Fibroblast of lung (primary cell): ENCODE measurements at places on chromosomes 12 and 14. TPM values are rescaled to one million over a fixed set of nuclear protein-coding genes. Genes with fewer than 3 reads are reported as not detected.

GRCh38 chr12:105487963-105488362 lies 157.5 kb downstream of the C12orf75 start:
- DNase-seq, result peak; percentile 82

Gene RNFT2
- 2.3 and 3.1 TPM in 2 replicates for total RNA-seq

Gene CRACR2A
- total RNA-seq, result 3.3 and 5.8 TPM in 2 replicates

Gene TRPV4
- 0.51 and 0.66 TPM in 2 replicates for total RNA-seq

DNA sequence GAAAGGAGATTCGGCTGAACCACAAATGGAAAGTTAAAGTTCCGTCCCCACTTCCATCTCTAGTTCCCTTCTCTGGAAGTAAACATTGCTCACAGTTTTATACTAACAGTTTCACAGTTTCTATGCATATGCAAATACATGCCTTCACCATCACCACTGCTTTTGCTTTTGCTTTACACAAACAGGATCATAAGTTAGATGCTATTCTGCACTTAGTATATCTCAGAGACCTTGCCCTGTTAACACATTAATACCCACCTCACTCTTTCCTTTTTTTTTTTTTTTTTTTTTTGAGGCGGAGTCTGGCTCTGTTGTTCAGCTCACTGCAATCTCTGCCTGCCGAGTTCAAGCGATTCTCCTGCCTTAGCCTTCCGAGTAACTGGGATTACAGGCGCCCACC lies 890 bp downstream of the TEP1 start:
- peak; percentile 14 for DNase-seq

GRCh38 chr14:31127690-31128089 lies 79.9 kb downstream of the HECTD1 start:
- no peak for DNase-seq

- no peak for DNase-seq
These were observed 25.9 kb downstream of the DYRK2 start for GRCh38 chr12:67674417-67674816.

Gene PHLDA1
- 127 and 252 TPM in 2 replicates for total RNA-seq

Gene KCNC2
- not detected in 2 replicates for total RNA-seq

GRCh38 chr14:22509751-22510300 lies 79.2 kb downstream of the DAD1 start:
- DNase-seq, result no peak

DNA sequence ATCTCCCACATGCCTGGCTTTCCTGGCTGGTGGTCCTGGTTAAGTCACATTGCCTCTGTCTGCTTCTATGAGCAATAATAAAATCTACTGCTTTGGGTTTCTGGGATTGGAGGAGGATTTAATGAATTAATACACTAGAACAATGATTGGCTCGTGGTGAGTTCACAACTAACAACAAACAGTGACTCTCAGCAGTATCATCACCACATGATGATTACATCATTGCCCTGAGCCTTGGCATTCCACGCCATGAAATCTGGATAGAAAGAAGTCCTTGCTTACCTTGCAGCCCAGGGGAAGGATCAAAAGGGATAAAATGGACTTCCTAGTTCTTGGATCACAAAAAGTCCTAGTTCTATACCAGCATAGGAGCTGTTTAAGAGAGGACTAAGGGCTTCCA lies 1069.0 kb downstream of the VRK1 start:
- no peak for DNase-seq

Gene ITGB7
- total RNA-seq, result 0.26 and 0.50 TPM in 2 replicates

GRCh38 chr14:96461950-96462798 lies 40.0 kb upstream of the PAPOLA start:
- DNase-seq, result no peak

Gene GLIPR1L1
- under 0.01 TPM in 1 of 2 replicates, not detected in the other for total RNA-seq

Gene NAA25
- total RNA-seq, result 16.9 and 18.8 TPM in 2 replicates

Gene HOXC5
- total RNA-seq, result under 0.01 TPM in 1 of 2 replicates, not detected in the other

DNA sequence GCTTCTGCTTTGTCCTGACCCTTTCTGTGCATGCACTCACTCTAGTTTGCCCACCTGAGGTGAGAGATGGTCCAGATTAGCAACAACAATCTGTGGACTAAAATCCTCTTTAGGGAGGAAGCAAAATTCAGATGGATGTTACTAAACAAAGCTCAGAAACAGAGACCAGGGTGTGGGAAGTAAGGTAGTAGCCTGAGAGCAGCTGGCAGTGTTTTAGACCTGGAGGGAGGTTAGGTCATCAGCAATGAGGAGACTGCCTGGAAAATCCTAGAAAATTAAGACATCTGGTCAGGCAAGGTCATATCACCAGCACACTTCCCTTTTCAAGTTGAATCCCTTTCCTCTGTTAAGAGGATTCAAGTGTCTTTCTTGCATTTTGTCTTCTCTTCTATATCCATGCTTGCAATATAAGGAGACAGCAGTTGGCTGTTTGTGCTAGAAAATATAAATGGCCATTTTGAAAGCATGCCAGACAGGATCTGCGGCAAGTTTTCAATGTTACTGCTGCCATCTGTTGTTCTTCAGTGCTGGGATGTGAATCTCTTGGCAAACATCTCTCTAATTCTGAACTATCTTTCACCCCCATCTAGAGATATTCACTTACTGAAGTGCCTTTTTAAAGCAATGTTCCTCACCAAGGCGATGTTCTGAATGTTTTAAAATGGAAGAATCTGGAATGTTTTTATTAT lies 266.4 kb downstream of the NAV3 start:
- peak; percentile 56 for DNase-seq

DNA sequence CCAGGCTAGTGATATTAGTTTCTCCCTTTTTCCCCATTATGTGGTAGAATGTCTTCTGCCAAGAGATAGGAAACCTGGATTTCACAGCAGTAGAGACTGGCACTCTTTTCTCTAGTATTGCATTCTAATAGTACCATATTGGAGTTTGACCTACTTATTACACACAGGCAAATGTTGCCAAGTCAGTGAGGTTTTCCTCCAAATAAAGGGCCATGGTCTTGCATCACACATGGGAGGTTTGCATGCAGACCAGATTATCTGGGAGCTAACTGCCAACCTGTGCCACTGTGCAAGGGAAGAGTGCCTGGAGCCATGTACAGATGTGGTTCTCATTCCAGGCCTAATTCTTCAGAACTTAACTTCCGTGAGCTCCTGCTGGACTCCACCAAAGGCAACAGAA lies 113.3 kb downstream of the ANO6 start:
- DNase-seq, result no peak

- DNase-seq, result no peak
These were observed 7.5 kb upstream of the CDCA4 start for GRCh38 chr14:105028251-105028927.

Gene GPRC5A
- 2.3 and 4.8 TPM in 2 replicates for total RNA-seq

Gene AKAP3
- 1.5 and 2.8 TPM in 2 replicates for total RNA-seq

DNA sequence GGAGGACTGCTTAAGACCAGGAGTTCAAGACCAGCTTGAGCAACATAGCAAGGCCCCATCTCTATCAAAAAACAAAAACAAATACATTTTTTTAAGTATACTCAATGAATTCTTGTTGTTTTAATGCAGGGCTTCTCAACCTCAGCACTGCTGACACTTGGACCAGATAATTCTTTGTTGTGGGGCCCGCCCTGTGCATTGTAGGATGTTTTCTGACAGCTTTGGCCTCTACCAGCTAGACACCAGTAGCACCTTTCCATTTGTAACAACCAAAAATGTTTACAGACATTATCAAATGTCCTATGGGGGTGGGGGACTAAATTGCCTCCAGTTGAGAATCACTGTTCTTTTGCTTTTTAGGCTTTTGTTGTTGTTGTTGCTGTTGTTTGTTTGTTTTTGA lies 128.1 kb upstream of the MDM1 start:
- no peak for DNase-seq

Gene CCDC38
- not detected in 2 replicates for total RNA-seq

DNA sequence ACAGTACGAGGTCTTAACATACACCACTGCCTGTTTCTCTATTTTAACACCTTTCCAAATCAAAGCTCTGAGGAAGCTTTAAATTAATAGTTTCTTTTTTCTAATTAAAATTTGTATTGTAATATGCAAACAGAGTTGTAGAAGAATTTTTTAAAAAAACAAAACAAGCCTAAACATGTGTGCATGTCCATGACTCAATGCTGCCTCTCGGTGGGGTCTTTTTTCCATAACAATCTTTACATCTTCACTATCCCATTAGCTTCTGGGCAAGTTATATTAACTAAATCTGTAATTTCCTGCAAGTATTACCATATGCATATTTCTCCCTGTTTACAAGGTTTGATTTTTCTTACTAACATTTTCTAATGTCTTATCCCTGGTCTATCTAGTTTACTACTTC lies 143.9 kb upstream of the NAV3 start:
- DNase-seq, result peak; percentile 63

DNA sequence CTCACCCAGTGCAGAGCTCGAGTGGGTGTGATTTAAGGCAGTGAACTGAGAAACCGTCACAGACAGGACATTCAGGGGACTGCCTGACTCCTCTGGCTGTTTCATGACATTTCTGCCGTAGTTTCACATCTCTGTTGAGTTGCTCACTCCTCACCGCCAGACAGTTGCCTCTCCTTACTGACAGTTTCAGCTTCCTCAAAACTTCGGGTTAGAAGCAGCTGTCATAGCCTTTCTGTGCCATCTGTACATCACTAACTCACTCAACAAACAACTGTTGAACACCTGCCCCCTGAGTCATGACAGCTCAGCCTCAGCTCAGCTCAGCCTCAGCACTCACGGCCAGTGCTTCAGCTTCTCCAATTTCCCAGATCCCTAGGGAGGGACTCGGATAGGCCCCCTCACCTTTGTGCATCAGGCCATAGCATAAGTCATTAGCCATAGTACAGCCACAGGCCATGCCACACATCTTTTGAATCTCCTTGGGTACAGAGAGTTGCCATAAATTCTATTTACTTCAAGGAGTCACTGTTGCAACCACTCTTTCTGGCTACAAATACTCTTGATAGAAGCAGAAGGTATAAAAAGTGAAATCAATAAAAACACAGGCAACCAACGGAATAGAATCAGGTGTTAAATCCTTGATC lies 6.2 kb upstream of the SLC15A4 start:
- DNase-seq, result no peak
